MCF 10A (cell line): ENCODE measurements at places on chromosomes 6 and 20.
A peak's percentile ranks its signal among the peaks of the same experiment; 100 is the strongest.

DNA sequence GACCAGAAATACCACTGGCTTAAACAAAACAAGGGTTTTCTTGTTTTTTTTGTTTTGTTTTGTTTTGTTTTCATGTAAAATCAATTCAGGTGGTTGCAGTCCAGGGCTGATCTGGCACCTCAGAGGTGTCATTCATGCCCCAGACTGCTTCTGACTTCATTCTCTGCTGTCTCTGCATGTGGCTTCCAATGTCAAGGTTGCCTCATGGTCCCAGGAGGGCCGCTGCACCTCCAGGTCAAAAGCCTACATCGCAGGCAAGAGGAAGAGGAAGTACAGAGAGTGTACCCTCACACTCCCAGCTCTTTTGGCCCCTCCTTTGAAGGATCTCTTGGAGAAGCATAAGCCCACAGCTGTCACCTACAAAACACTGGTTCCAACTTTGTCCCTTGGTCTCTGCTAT, 1.4 kb upstream of the BTN3A1 start:
- no peak for DNase-seq

GRCh38 chr6:39821742-39822532, 29.8 kb downstream of the DAAM2 start:
- DNase-seq: no peak

- DNase-seq: no peak
Measured at GRCh38 chr20:38303908-38304379, at the start of gene BPI. Gene BPI (plus strand): TSS chr20:38304156. CDS start chr20:38304224, 68 bp downstream.

DNA sequence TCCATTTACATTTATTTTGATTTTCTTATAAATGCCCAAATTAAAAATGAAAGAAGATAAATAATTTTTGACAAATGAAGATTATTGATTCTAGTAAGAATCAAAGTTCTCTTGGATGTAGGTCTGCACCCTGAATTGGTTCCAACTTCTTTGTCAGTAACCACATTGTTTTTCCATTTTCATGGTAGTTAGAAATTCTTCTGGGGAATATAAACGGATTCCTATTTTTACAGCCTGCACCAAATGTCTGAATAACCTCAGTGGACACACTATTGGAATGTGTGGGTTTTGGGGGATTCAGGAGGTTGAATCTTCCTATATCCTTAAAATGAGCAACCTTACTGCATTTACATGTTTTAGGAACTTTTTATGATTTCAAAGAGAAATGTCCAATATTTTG, 1085.3 kb upstream of the MAP3K7 start:
- no peak for DNase-seq

DNA sequence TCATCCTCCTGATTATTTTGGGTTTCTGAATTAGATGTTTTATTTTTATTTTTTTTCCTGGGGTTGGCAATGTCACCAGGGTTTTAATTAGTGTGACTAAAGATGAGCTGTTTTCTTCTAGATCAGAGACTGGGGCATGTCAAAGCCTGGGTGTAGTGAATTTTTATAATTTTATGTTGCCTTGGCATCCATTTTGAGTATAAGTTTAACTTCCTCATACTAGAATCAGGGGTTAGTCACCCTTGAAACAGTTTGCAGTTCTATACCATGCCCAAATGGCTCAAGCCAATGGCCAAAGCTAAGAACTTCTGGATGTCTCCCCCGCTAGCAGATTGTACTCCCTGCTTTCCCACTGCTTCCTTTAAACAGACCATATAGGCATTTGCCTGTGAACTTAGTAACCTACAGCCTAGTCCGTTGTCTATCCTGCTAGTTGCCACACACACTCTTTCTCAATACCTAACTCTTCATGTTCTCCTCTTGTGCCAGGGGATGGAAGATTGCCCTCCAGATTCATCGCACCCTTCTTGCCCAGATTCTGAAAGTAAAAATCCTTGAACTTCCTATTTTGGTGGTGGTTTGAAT, 54.5 kb downstream of the KIAA0408 start:
- DNase-seq: no peak

- peak; percentile 70 for DNase-seq
Measured at GRCh38 chr20:36097337-36098151, 57.0 kb upstream of the EPB41L1 start.

- peak; percentile 44 for DNase-seq
Measured at GRCh38 chr20:36950414-36951197, 902 bp downstream of the SAMHD1 start.

DNA sequence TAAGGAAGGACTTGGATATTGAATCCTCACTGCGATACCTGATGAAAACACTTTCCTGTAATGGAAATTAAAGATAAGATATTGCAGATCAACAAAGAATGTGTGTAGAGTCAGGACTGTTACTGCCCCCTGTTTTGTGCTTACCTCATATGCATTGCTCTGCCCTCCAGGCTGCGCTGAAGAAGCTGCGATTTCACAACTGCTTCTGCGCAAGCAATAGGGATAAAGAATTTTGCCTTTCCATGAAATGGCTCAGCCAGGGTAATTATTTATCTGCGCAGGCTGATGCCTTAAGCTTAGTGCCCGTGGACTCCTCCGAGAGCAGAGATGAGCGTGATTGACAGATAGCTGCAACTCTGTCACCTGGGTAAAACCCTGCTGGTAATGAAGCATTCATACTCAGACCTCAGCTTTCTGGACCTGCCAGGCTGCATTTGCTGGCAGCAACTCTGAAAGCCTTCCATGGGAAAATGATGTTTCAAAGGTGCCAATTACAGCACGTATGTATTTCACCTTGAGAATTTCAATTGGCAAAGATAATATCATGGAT, 370.6 kb downstream of the SAMD5 start:
- DNase-seq: no peak

DNA sequence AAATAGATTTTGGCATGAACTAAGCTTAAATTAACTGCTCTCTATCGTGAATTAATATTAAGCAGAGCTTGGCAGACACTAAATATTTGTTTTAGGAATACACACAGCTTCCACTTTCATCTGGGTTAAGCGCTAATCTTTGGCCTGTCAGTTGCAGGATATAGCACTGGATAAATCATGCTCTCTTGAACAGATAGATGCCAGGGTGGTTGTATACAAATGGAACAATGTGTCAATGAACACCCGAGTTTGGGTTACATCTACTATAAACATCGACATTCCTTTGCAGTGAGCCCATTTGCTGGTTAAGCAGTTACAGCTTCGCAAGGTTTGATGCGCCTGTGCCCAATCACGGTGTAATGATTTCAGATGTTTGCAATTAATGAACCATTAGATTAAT, 338.2 kb upstream of the ZFP64 start:
- DNase-seq: no peak

DNA sequence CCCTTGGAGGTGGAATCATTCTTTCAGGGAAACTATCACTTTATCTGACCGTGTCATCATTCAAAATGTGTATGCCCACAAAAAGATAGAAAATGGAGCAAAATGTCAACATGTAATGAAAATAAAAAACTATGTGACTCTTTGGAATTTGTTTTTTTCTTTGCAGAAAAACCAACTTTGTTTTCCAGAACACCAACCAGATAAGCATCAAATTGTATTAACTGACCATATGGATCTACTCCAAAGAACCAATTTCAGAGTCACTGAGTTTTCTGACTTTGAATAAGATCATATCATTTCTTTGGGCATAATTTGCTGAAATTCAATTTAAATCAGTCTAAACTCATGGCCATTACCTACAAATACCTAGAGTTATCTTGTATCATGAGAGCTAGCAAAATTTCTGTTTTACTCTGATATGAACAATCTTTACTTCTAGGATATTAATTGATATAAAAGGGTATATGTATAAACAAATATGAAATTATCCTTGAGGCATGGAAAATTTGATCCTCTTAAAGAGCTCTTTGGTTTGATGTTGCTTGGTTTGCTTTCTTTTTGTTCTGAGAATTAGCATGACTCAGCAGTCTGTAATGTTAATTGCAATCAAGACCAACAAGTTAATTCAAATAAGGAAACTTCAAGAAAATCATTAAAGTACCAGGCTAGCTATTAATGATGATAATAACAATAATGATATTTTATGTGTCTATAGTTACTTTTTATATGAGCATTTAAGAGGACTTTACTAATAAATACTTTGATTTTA, 444.4 kb upstream of the MARCKS start:
- no peak for DNase-seq

DNA sequence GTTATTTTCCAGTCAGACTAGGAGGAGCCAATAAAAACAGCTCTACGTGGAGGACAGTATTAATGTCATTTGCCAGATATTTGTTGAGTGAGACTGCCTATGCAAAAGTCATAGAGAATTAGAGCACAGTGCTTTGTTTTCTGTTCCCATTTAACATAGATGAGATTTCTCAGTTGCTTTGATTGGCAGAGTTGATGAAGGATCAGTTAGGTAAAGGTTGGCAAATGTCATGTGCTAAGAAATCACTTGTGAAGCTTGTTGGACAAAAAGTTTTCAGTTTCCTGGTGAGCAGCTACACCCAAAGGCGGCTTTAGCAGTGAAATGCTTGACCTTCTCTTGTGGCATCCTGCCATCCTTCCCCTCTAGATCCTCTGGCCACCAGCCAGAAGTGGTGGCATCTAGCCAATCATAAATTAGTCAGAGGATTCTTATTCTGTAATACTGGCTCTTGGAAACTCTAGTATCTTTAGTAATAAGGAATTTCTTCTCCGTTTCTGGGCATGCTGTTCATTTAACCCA, 37.0 kb downstream of the BCKDHB start:
- DNase-seq: peak; percentile 98

GRCh38 chr6:77930952-77931351, 278.1 kb downstream of the MEI4 start:
- no peak for DNase-seq

DNA sequence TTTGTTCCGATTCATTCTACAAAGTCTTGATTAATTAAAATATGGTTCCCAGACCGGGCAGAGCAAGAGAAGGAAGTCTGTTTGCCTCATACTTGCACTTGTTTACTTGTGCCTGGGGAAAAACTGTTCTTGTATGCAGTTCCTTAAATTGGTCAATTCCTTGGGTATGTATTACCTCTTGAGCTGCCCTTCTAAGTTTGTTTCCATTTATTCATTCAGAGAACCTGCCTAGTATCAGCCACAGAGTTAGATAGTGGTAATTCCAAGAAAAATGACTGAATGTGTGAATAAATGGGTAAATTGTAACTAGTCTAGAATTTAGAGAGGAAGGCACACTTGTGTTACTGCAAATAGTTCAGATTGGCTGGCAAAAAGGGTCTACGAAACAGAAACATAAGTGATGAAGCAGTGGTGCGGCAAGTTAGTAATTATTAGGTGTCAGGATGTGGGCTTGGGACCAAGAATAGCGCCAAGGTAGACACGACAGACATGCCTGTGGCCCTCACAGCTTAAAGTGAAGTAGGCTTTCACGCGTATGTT, 525 bp upstream of the MAK start:
- DNase-seq: no peak

- no peak for DNase-seq
Measured at GRCh38 chr6:16095180-16095579, 33.7 kb upstream of the MYLIP start.

DNA sequence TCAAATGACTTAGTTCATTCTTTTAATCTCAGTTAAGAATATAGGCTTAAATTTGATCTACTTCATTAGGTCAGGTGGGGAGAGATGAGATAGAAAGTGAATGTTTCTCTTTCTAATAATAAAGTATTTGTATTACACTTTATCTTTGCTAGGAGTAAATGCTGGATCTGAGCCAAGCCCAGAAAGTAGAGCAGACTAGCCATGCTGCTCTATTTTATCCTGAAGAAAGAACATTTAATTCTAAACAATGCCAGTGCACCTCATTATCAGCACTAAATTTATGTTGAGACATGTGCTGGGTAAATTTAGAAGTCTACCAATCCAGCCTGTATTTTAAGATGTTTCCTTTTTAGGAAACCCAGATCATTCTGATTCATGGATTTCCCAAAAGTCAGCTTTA, 43.5 kb downstream of the AKIRIN2 start:
- DNase-seq: no peak

DNA sequence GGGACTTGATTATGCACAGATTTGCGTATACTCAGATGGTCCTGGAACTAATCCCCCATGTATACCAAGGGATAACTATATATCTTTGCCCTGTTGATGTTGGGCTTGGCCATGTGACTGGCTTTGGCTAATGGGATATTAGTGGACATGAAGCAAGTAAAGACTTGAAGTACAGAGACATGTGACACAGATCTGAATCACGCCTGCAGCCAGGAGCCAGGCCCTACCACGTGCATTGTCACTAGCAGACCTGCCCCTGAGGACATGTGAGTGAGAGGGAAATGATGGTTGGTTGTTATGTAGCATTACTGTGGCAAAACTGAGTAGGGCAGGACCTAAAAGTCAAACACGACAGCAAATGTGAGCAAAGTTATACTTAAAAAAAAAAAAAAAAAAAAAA, 155.7 kb downstream of the AKAP7 start:
- peak; percentile 11 for DNase-seq

DNA sequence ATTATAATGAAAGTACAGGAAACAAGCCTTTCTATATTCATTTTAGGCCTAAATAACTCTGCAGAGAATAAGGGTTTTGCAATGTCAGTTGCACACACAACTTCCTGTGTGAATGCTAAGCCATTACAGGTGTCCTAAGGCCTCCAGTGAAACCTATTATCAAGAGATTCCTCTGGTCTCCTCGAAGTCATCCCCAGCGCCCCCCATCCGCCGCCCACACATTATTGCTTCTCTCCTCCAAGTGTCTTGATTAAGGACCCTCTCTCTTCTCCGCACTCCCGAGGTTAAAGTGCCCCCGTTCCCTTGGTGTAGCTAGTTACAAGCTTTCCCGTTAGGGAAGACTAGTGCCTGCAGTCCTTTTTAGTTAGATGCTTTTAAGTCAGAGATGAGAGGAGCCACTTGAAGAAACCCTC, 1.3 kb downstream of the HIVEP2 start:
- DNase-seq: peak; percentile 48

DNA sequence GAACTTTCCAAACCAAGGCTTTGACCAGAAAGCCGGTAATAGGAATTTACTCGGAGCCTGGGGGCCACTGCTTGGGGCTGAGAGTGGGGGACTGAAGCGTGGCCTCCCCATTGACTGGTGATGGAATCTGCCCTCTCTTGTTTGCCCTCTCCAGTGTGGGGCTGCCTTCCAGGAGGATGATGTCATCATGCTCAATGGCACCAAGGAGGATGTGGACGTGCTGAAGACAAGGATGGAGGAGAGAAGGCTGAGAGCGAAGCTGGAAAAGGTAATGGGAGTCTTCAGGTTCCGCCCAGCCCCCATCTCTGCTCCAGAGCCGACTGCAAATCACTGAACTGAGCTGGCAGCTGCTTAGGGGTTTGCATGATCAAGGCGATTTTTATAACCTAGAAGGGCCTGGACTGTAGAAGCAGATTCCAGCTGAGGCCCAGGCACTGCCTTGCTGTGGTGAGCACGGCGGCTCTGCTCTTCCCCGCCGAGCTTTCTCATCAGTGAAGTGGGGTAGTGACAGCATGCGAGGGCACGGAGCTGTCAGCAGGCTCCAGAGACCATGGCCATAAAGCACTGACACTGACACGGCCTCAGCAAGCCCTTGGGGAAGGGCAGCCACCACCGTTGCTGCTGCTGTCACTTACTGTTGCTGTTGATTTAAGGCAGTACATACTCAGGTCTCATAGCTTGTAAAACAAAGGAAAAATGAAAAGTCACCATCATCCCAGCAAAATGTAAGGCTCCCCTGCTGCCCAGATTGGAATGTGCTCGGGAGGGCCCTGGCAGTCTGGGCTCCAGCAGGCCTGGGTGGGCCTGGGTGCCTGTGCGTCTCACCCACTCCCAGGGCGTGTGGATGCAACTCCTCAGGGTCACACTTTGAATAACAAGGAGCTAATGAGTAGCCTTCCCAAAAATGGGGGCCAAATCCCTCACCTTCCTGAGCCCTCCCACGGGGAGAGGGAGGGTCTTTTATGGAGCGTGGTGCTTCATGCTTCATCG, 11.1 kb upstream of the FAM209A start:
- DNase-seq: no peak

GRCh38 chr6:40359808-40360207, 227.4 kb downstream of the LRFN2 start:
- DNase-seq: no peak
